Cortex of kidney (tissue), 1 donor: ENCODE measurements at places on chromosomes 5 and 9.

DNA sequence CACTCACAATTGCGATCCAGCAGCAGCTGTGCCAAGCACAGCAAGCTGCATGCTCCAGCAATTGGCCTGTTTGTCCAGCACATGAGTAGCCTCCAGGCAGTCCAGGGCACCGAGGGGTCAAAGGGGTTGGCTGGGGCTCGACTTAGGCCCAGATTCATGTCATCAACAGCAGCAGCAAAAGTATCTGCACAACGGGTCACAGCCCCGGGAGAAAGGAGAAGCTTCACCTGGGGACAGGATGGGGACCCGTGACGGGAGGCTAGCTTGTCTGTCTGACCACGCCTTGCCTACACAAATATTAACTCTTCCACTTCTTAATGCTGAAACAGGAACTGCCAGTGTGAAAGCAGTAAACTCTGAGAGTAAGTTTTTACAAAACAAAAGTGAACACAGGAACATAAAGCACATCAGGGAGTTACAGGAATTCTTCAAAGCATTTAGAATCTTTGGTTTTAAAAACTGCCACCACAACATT, 191.2 kb downstream of the PIK3R1 start:
- DNase-seq: no peak

DNA sequence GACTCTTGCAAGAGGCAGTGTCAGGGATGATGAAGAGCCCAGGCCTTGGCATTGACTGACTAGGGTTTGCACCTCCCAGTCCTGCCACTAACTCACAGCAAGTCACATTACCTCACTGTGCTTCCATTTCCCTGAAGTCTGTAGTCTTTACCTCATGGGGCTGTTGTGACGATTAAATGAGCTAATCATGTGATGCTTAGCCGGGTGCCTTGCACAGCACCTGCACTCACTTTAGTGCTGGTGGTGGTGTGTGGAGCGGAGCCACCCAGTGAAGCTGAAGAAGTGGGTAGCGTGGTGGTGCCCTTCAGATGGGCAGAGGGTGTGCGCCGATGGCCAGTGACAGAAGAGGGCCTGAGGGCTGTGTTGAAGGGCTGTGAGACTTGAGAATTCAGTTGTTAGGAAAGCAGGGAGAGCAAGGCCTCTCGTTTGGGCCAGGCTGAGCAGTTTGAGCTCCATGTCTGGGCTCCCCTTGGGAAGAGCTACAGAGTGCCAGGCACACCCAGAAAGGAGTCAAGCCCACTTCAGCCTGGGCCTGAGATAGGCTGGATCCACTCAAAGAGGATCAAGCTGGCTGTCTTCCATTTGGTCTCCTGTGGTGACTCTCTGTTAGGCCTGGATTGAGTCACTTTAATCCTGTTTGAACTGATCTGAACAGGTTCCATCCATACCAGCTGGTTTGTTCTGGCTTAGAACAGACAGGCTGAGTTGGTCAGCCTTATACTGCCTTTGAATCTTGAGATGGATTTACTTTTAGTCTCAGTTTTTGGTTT, 42.5 kb downstream of the RALGPS1 start:
- DNase-seq: no peak

DNA sequence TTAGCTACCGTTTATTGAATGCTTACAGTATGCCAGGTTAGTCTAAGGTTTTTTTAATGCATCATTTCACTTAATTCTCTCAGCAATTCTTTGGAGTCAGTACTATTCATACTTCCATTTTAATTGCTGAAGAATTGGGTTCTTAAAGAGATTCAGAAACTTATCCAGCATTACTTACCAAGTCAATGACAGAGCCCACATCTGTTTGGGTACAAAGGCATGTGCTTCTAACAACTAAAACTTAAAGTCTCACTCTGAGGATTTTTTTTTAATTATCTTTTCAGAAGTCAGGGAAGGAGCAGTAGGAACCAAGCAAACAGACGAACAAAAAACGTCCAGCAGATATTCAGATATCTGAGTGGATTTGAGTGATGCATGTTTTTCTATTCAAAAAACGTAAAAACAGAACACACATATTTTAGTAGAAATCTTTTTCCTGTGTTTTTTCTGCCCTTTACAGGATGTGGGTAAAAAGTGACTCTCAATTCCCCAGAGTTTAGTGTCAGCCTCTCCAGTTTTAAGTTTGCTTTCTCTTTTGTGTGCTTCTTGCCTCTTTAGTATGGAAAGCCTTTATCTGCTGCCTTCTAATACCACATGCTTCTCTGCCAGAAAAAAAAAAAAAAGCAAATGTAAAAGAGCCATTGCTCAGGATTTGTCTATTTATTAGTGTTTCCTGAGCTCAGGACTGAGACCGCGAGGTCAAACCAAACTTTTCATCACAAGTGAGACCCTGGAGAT, 118.0 kb downstream of the PRKACG start:
- no peak for DNase-seq

DNA sequence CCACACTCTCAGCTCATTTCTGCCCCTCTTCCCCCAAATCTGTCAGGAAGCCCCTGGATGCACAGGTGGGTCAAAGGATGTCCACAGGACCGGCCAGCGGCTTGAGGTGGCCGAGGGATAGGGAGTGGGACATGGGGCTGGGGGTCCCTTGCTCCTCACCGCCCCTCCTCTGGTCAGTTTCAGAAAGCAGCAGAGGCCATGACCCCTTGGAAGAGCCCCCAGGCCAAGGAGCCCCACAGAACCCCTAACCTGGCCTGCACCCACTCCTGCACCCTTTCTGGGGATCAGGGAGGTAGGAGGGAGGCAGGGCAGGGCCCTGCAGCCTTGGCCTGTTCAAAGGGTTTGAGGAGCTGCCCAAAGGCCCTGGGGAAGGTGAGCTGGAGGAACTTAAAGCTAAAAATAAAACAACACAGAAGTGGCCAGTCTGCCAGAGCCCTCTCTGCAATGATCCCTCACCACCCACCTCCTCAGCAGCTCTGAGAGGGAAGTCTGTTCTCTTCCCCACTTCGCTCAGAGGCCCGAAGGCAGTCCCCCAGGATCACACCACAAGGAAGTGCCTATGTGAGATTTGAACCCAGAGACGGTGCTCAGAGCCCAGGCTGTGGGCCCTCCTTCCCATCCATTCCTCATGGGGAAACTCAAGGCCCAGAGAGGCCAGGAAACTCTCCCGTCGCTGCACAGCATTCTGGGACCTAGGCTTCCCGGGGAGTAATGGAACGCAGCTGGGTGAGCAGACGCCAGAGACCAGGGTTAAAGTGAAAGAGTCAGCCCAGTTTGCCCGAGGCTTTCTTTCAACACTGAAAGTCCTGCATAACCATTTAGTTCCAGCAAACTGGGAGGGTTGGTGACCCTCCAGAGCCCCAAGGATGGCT, 910 bp downstream of the ENG start:
- DNase-seq: no peak

GRCh38 chr9:26706223-26706622, 186.4 kb downstream of the CAAP1 start:
- no peak for DNase-seq

DNA sequence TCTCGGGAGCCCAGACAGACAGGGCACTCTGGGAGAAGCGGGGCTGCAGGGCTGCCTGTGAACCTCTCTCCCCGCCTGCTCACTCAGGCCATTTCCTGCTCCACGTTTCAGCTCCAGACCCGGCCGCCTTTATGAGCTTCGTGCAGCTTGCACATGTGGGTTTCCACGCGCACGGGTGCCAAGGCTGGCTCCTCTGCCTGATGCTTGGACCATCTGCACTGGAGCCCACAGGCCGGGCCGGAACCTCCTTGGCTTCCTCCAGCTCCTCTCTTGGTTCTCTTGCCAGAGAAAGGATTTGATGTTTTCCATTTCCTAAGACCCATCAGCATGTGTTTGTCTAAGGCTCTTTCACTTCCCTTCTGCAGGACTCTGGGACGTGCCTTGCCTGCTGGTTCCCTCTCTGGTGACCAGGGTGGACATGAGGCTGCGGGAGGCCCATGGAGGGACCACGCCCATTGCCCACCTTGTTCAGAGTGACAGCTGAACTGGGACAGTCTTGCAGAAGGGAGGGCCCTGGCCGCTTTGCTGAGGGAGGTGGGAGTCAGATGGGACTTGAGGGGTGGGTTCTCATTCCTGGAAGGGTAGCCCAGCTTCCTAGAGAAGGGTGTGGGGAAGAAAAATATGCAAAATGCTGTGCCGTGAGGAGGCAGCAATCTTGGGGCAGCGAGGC, 23.3 kb upstream of the COL5A1 start:
- no peak for DNase-seq

- DNase-seq: no peak
These were observed 343.2 kb upstream of the DAP start for GRCh38 chr5:11104210-11104609.

DNA sequence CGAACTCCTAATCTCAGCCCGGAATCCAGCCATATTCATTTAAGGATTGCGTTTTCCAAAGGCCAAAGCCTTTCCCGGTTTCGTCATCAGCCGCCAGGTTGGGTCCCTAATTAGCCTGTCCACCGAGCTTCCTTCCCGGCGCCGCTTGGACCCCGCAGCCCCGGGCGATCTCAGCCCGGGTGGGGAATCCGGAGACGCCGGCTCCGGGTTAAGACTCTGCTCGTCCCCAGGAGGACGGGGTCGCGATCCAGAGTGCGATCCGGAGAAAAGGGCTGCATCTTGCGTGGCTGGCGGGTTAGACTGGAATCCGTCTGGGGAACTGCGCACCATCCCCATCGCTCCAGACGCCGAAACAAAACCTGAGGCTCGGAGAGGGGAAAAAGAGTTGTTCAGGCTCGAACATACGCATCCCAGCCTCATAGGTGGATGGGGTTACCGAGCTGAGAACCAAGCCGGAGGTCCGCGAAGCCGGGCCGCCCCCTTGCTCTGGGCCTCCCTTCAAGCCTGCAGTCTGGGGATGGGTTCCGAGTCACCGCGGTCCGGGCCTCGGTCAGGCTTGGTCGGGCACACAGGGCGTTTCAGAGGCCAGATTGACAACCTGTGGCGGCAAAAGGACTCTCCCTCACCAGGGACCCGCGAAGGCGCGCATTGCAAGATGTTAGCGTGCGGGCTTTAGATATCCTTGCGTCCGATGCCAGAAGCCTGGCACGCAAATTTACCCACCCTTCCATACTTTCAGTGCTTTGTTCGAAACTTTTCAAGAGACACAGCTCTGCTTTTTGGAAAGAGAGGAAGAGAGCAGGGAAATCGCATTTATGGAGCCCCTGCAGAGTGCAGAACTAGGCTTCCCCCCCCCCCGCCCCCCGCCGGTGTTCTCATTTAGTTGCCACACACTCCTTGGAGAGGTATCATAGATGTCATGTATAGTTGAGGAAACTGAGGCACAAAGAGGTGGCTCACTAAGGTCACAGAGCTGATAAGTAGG, 7.9 kb downstream of the MSX2 start:
- no peak for DNase-seq

- DNase-seq: no peak
These were observed 33.1 kb upstream of the HTR4 start for GRCh38 chr5:148687427-148687826.

GRCh38 chr9:7185612-7186011, 427.8 kb downstream of the KDM4C start:
- no peak for DNase-seq

DNA sequence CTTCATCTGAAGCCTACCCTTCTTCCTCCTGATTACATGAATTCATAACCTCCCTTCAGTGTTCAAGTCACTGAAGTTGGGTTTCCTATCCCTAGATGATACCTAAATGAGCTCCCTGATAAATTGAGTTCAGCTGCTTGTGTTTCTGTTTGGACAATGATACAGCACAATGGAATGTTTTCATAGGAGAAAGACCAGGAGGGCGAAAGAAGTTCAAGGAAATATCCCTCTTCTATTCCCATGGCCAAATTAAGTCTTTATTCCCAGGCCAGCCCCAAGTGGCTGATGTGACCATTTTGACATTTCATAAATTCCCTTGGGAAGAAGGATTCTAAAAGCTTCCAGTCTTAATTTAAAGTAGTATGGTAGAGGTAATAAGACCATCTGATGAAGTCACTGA, 555.8 kb upstream of the CLINT1 start:
- DNase-seq: no peak

- DNase-seq: no peak
These were observed 28.6 kb downstream of the SLC36A1 start for GRCh38 chr5:151476016-151476415.

DNA sequence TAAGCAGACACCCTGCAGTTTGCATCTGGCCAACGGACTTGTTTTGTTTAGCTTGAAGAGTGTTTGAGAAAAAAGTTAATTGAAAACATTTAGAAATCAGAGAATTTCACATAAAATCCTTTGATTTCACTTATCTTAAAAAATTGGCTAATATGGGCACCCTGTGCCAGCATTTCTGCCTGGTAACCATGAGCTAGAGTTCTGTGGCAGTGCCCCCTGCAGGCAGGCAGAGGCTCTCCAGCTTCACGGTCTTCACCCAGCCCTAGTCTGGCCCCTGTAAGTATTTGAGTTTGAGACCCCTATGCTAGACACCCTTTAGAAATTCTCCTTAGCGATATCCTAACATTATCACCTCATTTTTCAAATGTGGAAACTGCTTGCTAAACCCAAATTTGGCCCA, 18.8 kb upstream of the FANCC start:
- no peak for DNase-seq

- DNase-seq: no peak
These were observed 446 bp downstream of the NXNL2 start for GRCh38 chr9:88535226-88536022.

GRCh38 chr5:178279723-178280438, 47.3 kb upstream of the PHYKPL start:
- DNase-seq: peak; percentile 25

DNA sequence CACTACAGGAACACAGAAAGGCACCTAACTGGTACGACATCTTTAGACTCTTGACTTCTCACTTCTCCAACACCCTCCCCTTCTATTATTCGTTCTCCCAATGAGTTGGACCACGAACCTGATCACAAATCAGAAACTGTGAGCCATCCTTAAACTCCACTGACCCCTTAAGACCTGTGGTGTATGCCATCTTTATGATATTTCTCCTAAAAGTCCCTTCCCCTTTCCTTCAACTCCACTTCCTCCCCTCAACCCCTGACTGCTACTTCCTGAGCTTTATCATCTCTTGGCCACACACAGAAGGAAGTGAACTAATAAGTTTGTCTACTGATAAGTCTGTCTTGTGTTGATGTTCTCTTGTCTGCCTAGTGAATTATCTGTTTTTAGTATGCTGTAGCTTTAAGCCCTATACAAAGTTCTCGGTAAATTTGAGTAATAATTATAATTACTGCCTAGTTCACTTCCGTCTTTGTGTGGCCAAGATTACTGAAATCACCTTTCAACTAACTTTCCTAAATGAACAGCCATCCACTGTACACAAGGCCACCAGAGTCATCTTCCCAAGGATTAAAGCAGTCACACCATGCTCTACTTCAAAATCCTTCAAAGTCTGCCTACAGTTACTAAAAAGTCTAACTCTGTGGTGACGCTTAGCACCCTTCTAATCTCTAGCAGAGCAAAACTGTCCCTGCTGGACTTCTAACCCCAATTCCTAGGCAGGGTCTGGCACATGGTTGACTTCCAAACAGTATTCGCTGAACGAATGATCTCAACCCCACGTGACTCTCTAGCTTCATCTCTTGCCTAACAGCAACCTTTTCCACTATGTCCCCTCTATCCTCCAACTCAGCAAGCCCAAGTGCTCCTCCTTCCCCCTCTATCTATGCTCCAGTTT, 23.2 kb downstream of the ELOVL7 start:
- no peak for DNase-seq

DNA sequence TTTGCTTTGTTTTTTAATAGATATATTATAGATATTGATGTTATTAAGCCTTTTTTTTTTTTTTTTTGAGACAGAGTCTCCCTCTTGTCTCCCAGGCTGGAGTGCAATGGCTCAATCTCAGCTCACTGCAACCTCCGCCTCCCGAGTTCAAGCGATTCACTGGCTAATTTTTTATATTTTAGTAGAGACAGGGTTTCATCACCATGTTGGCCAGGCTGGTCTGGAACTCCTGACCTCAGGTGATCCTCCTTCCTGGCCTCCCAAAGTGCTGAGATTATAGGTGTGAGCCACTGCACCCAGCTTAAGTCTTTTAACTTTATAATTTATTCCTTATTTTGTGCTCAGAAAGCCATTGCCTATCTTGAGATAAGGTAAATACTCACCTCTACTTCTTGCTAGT, 24.2 kb upstream of the RAD23B start:
- DNase-seq: no peak
